ENCODE measurements at places on chromosomes 1 and 21.
A peak's percentile ranks its signal among the peaks of the same experiment; 100 is the strongest.

GRCh38 chr1:186202271-186202764 lies 172.7 kb downstream of the TPR start:
- no peak for DNase-seq

DNA sequence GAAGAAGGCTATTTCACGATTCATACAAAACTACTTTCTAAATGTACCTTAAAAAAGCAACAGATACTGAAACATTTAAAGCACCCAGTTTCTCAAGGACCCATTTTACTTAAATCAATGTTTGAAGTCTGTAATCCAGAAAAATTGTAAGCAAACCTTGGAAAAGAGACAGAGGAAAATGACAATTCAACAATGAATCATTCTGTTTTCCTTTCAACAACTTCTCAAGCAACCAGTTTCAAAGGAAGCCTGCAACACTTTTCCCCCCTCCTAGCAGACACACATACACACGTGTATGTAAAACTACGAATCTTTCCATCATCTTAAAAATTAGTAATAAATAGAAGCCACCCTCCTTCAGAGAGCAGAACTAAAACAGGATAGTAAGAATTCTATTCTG lies 1.2 kb downstream of the RERE start:
- no peak for DNase-seq

- peak; percentile 46 for DNase-seq
Observed at GRCh38 chr1:21552715-21553114, 43.5 kb downstream of the ALPL start.

DNA sequence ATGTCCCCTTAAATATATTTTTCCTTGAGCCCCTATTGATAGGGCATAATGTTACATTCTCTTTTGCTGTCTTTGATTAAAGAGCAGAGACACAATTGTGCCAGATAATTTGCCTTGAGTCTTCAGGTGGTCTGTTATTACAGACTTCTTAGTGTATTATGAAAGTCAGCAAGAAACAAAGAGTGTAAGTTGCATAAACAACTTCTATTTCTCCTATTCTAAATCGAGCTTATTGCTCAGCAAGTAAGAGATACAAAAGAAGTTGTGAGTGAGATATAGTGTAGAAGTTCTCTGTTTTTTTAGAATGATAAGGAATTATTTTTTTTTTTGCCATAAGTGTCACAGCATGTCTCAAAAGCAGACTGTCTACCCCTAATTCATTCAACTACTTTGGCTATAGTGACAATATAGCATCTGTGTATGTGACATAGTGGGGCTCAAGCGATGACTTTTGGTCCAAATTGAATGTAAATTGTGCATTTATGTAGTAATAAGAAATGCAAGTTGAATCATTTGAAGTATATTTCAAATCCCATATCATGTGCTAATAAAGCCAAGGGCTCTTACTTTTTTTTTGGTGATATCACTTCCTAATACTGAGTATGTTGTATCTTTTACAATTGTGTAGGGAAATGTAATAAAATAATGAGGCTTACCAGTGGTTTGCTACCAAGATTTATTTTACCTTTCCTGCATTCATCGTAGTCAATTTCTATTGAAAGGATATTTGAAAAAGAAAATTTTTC lies 81.3 kb downstream of the RGL1 start:
- peak; percentile 39 for DNase-seq

GRCh38 chr21:42505090-42505726 lies 8.4 kb upstream of the SLC37A1 start:
- peak; percentile 48 for DNase-seq

DNA sequence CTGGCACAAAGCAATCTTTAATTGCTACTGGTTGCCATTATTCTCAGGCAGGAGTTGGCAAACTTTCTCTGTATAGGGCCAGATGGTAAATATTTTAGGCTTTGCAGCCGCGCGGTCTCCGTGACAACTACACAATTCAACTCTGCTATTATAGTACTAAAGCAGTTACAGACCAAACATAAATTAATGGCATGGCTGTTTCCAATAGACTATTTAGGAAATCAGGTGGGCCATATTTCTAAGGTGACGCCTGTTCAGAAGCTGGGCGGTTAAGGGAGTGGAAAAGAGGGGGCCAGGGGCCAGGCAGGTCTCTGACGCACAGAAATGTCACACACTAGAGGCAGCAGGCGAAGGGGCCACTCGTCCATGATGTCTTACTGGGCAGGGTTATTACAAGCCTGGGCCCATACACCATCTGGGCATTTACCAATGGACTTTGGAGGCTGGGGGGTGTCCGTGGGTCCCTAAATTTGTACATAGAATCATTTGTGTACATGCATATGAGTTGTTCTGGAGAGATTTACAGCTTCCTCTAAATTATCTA lies 80.1 kb downstream of the STUM start:
- no peak for DNase-seq

- DNase-seq = no peak
Observed at GRCh38 chr1:88252745-88253144, 431.3 kb upstream of the PKN2 start.

- DNase-seq = no peak
Observed at GRCh38 chr1:54483875-54484437, 64.1 kb upstream of the ACOT11 start.

Data from inflammatory macrophage (primary cell).